ENCODE measurements at places on chromosomes 7 and 10.

- DNase-seq: no peak
Measured at GRCh38 chr7:150435390-150436073, 14.9 kb upstream of the GIMAP8 start.

DNA sequence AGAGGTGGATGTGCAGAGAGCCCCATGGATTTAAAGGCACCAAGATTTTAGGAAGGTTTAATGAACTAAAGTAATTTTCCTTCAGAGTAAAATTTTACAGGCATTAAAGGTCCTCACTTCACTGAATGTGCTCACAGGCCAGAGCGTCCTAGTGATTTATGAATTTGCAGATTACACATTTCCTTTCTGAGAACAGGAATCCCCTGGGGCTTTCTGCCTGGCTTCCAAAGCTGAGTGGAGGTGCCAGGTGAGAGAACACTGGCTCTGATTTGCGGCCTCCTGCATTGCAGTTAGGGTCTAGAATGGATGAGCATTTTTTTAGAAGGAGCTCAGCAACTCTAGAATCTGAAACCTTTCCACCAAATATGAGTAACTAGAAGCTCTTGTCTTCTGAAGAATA, 194.3 kb downstream of the SORCS3 start:
- DNase-seq: no peak

DNA sequence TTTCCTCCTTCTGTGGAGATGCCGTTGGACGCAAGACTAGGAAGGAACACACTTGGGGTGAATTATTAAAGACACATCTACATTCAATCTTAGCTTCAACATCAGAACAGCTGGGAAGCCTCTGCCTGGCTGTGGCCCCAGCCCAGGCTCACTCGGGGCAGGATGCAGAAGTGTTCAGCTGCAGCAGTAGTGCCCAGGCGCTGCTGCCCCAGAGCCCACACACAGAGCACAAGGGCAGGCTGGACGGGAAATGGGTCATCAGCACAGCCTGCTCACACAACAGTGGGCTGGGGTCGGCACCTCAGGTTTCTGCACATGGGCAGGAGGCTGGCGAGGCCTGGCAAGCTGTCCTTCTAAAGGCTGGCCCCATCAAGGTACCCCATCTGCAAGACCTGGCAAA, 42.5 kb downstream of the NOD1 start:
- DNase-seq: no peak

DNA sequence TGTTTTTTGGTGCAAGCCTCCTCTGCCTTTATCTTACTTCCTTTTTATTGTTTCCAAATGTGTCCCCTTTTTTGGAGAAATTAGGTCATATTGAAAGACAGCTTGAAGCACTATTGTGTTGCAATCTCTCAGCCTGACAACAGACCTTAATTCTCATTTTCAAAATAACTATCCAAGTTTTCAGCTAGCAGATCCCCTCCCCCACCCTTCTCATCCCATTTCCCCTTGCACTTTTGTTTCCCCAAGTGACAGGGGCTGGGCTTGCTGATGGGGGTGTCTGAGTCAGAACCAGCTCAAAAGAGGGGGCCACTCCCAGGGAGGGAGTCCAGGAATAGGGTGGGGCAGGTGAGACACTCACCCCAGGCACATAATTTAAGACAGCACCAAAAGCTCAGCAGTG, 75.3 kb downstream of the MKI67 start:
- no peak for DNase-seq

DNA sequence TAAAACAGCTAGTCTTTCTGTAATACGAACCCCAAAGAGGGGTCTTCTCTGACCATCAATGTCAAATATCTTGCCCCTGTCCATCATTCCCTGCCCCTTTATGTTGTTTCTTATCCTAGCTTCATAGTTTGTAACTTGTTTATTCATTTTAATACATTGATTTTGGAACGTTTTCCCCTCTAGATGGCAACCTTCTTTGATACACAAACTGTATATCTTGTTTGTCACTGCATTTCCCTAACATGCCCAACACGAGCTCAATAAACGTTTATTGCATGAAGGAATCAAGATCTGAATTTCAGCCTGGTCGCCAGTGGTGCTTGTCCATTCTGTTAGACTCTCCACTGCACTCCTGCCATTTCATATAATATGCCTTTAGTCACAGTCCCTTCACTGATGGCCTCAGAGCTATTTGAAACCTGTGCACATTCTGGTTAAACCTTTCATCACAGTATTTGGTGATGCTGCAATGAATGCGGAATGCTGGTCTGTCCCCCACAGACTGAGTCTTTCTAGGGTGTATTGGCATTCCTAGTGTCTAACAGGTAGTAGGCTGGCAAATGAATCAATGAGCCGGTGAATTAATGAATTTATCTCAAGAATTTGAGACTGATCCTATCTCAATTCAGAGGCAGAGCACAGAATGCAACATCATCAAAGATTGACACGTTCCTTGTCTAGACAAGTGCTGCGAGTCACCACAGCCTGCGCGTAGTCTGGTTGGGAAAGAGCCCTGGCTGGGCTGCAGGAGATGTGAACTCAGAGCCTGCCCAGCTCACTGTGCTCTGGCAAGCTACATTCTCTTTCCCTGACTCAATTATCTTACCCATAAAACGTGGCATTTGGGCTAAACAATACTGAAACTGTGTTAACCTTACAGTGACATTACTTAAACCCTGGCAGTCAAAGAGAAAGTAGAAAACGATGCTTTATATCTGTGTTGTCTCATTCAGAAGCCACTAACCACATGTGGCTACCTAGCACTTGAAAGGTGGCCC, 55.2 kb upstream of the FRMD4A start:
- DNase-seq: no peak

DNA sequence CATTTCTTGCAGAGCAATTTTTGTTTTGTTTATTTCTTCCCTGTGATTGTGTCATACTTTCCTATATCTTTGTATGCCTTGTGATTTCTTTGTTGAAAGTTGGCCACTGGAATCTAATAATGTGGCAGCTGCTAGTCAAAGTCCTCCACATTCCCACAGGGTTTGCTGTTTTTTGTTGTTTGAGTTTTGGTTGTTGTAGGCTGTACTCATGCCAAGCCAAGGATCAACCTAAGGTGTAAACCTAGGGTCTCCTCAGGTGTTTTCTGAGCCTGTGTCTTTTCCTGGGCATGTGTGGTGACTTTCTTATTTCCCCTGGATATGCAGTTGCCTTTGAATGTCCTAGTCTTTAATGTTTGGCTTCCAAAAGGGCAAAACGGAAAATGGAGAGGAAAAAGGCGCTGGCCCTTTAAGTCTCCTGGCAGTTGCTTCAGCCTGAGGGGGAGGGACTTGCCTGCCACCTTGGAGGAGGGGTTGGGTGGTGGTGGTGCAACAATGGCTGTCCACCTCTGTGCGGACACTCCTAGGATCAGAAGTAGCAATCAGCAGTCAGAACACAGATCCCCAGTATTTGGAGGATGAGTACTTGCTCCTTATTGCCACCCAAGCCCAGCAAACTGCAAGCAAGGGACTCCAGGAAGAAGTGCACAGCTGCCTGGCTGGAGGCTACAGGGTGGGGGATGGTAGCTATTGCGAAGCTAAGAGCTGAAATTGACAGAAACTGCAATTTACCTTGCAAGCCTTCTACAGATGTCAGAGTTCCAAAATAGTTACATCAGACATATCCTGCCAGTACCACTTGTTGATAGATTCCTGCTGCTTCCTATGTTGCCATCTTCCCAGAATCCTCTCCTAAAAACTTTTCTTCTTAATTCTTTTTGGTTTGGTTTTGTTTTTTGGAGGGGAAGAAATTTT, 5.6 kb upstream of the ZNF518A start:
- DNase-seq: no peak

DNA sequence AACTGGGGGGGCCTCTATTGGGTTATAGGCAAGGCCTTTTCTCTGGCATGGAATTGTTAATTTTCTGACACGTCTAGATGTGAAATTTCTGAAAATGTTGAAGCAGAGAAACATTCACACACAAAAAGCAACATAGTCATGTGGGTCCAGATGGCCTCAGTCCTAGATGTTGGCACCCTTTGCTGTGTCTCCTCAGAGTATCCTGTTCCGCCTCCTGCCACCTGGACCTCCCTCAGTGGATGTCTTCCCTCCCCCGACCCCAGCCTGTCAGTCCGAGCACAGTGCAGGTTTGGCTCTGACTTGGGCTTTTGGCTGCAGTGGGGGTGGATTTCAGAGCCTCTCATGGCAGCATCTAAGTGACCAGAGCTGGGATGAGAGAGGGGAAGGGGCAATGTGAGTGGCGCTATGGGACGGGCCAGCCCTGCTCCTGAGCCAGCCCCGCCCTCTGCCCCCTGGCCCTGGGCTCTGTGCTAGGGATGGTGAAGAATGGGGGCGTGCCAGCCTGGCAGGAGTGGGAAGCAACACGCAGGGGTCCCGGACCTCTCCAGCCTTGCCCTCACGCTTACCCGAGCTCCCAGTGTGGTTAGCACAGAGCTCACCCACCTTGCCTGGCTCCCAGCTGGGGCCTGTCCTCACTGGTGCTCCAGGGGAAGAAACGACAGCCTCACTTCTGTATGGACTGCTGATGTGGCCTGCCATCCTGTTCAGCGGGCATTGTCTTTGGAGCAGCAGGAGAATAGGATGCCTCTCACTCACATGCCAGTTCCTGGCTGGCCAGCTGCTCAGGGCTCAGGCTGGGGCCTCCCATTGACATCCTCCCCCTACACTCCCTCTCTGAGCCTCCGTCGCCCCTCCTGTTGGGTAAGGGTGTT, 6.2 kb downstream of the ATP6V0E2 start:
- no peak for DNase-seq

DNA sequence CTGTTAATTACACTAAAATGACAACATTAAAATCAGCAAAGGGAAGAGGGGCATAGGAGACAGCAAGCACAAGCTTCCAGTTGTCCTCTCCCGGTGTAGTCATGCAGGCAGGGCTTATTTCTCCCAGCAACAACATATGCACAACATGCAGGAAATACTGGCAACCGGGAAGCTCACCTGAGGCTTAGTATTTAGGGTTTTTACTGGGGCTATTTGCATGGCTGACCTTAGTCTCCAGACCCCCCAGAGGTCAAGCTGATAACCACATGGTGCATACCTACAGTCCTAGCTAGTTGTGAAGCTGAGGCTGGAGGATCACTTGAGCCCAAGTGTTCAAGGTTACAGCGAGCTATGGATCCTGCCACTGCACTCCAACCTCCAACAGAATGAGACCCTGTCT, 12.8 kb upstream of the JMJD1C start:
- no peak for DNase-seq

GRCh38 chr10:16146993-16147392, 286.7 kb upstream of the MINDY3 start:
- no peak for DNase-seq

DNA sequence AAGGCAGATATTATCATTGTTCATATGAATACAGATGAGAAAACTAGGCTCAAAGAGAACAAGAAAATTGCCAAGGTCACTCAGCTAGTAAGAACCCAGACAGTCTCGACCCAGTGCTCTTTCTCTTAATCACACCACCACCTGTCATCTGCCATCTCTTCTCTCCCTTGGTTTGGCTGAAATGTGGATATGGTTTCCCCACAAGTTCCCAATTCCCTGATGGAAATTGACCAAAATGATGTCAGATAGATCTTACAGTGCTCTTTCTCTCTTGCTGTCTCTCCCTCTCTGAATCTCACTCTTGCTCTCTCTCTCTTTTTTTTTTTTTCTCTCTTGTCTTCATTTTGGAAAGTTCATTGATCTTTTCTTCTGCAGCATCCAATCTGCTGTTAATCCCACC, 9.1 kb downstream of the C10orf90 start:
- DNase-seq: no peak

DNA sequence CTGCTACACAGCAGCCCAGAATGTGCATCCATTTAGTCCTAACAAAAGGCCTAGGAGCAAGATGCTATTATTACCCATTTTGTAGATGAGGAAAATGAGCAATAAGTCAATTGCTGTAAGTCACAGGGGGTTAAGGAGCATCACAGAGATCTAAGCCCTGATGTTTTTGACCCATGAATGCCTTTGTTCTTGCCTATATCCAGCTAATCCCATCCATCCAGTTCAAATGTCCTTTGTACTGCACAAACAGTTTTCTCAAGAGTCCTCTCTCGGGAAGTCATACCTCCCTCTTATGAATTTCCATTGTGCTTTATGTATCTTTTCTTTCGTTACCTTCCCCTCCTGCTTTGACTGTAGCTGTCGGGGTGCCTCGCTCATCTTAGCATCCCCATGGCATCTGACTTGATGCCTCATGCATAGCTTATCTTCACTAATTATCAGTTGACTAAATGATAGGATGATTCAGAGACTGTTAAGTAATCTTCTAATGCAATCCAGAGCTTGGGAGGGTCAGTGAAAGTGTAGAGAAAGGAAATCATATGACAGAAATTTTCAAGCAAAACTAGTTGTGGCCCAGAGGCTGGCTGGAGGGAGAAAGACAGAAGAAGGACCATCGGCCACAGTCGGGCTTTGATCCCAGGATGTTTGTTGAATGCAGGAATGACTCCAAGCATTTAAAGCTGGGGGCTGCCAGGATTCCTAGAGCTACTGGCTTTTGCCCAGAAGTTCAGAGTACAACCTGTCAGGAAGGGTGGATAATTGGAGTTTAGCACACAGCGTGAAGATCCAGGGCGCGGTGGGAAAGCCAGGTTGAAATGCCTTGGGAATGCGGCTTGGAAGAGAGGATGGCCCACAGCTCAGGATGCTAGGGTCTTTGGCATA, 23.5 kb downstream of the BLVRA start:
- DNase-seq: no peak

GRCh38 chr10:13724484-13724883, 137.7 kb downstream of the PRPF18 start:
- no peak for DNase-seq

DNA sequence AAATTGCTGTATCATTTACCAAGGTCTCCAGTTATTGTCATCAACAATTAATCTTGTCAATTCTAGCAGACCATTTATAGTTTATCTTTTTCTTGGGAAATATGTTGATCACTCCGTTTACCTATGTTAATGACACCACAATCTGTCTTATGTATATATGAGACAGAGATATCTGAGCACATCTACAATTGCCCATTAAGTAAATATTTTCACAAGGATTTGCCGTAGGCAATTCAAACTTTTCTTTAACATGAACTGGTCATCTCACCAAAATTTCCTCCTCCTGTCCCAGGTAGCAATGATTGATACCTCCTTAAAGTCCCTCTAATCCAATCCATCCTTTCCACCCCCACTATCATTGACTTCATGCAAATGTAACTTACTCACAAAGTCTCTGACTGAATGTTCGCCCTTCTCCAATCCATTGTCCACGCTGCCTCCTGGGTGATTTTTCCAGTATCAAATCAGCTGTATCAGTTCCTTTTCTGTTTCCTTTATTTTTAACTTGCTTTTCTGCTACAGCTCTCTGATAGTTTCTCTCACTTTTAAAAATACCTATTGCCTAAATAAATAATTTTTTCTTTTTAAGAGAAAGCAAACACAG, 138.3 kb downstream of the GNAT3 start:
- DNase-seq: no peak

- no peak for DNase-seq
Measured at GRCh38 chr7:142323706-142324105, 65.8 kb upstream of the PRSS58 start.

DNA sequence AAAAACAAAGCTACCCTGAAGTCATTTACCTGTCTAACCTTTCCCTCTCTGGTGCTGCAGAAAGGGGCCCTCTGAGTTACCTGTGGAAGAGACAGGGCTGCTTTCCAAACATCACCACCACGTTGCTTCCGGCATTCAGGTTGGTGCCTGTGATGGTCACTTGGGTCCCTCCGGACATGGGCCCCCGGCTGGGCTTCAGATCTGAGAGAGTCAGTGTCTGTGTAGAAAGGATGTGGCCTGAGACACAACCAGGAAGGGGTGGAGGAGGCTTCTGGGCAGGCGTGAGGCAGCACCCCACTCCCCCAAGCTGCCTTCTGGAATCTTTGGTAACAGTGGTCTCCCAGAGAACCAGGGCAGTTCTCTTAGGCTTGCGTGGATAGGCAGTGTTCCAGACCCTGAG, 388.9 kb downstream of the PLXNA4 start:
- DNase-seq: no peak

GRCh38 chr10:28840202-28840601, 162.9 kb downstream of the BAMBI start:
- no peak for DNase-seq
